AG09319 (cell line): ENCODE measurements at places on chromosomes 4 and X.

DNA sequence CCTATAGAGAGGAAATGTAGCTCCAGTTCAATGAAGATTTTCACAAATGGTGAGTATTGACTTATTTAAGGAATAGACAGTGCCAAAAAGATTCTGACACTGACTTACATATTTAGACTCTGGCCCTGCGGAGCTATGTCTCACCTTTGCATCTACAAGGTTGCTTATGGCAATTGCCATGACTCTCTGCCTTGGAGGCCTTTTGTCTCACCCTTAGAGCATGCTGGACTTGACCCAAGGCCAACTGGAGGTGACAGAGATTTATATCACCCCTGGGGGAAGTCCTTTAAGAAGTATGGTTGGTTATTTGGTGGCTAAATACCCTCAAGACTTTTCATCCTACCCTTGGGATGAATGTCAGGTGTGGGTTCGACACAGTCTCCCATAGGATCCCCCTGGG lies 4.5 kb upstream of the ETDC start:
- no peak for DNase-seq

- no peak for DNase-seq
These were observed 19.1 kb downstream of the SH3BP2 start for GRCh38 chr4:2811830-2812611.

GRCh38 chr4:54746218-54746617 lies 88.5 kb downstream of the KIT start:
- no peak for DNase-seq

GRCh38 chr4:46432923-46433322 lies 43.0 kb upstream of the GABRA2 start:
- DNase-seq, result no peak

DNA sequence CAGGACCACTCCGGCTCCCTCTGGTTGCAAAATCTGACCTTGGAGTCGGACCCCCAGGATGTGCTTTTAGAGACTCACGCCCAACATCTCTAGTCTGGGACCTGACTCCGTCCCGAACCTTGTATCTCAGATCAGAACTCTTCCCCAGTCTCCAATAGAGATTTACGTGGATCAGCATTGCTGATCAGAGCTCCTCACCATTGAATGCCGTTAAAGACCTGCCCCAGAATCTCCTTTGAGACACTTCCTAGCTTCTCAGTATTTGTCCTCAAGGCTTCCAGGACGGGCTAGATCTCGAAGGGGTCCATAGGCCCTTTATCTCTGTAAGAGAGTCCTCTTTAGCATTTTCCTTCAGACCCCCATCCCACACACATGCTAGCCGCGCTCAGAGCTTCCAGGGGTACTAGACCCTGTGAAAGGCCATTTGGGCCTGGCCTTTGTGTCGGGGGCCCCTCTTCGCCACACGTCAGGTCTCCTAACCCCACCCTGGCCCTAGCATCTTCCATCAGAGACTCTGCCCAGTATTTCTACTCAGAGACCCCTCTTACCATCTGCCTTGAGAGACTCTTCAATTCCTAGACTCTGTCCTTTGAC lies 662 bp downstream of the UBA1 start:
- DNase-seq, result no peak

GRCh38 chrX:103536732-103537131 lies 17.4 kb upstream of the RAB40A start:
- DNase-seq, result no peak

DNA sequence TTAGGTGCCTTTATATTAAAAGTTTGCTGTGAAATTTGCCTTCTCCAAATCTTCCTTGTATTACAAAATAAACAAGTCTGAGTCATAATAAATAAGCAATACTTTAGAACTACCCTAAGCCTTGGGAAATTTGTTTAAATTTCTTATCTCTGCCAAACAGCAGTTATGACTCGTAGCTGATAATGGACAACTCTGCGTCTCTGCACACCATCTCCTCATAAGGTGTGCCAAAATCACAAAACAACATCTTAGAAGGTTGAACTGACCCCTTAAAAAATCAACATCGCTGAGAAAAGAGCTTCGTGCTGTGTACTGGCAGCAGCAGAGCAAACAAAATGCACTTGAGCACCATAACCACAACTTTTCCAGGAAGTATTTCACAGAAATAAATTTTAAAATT lies 22.0 kb downstream of the OR13H1 start:
- no peak for DNase-seq

DNA sequence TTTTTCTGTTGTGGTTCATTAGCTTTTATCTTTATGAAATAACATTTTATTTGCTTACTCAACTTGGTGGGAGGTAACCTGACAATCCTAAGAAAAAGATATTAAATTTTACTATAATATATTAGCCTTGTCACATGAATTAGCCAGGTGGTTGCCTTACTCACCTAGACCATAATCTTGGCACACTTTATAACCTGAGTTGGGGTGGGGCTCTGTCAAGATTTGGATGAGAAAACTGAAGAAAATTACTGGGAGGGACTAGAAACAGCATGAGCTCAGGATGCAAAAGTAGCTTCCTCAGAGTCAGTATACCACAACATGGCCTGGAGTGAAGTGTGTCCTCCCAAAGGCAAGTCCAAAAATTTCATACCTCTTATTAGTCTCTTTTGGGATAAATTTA lies 164.9 kb upstream of the ANXA3 start:
- DNase-seq, result no peak

DNA sequence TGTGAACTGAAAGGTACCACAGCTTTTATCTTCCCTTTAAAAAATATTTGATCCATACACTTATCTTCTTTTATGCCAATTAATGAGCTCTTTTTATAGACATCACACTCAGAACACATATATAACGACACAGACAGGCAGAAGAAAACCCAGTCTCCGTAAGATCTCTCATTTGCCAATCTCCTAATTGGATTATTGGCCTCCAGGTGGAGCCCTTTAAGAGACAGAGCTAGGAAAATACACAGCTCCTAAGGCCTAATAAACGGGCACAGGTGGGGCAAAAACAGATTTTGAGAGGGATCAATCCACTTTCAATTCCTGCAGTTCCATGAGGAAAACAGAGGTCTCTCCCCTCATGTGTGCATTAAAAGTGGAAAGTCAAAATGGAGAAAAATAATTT lies 1495.4 kb downstream of the RPA4 start:
- DNase-seq, result no peak

DNA sequence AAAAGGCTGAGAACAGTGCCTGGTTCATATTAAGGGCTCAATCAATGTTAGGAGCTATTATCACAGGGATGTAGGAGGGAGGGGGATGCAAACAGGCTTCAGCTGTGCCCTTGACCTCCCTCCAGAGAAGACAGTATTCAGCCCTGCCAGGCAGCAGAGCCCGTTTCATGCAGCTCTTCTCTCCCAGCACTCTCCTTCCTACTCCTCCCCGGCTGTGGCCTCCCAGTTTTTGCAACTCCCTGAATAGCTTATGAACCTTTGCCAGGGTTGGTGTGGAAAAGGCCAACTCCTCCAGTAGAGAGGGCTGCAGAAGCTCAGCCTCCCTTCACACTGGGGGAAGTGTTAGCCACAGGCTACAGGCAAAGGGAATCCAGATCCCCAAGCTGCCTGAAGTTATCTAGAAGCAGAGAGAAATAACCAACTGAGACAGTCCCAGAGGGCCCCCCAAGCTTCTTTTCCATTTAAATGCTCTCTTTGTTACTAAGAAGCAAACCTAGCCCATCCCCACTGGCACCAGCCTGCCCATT lies 31.7 kb upstream of the APLN start:
- no peak for DNase-seq

GRCh38 chr4:15013585-15013984 lies 11.3 kb downstream of the CPEB2 start:
- no peak for DNase-seq

GRCh38 chr4:84263415-84263814 lies 235.7 kb downstream of the NKX6-1 start:
- no peak for DNase-seq

DNA sequence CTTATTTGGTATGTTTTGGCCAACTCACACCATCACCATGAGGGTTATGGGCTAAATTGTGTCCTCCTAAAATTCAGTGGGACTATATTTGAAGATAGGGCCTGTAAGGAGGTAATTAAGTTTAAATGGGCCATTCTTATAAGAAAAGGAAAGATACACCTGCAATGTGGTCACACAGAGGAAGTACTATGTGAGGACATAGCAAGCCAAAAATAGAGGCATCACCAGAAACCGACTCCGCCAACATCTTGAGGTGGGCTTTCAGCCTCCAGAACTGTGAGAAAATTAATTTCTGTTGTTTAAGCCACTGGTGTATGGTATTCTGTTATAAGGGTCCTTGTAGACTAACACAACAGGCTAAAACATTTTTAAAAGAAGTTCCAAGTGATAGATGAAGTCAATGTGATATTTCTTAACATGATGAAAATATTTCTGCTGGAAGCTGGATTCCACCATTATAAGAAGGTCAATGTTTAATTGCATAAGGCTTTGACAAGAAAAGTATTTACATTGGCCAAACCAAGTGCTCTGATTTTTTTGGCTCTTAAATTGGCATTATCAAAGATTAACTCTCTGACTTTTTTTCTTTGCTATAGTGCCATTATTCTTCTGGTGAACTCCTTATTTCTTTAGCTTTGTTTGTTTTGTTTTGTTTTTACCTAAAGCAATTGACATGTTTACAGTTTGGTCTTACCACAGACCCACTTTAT lies 540.9 kb downstream of the PPARGC1A start:
- DNase-seq, result no peak

DNA sequence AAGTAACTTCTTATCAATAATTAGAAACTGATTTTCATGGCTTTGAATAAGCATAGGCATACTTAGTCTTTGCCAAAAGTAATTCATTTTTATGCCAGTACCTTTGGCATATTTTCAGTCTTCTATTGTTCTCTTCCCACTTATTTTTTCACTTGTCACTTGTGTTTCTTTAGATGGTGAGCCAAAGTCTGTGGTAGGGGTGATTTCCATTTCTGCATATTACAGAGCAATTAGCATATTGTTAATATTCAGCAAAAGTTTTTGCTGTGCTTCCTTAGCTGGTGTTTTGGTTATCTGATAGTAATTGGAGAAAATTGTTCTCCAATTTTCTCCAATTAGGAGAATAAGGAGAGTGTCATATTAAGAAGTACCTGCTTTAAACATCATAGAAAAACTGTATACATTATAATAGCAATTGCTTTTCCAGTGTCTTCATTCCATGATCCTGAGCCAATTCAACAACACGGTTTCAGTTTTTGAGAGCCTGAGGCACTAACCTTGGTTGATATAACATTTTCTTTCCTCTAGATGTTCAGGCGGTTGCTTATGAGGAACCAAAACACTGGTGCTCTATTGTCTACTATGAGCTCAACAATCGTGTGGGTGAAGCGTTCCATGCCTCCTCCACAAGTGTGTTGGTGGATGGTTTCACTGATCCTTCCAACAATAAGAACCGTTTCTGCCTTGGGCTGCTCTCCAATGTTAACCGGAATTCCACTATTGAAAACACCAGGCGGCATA lies 64.7 kb downstream of the SMAD1 start:
- no peak for DNase-seq

- DNase-seq, result no peak
These were observed 18.3 kb downstream of the ZNF518B start for GRCh38 chr4:10438924-10439323.
